ENCODE measurements at places on chromosomes 2 and 18. TPM values are rescaled to one million over a fixed set of nuclear protein-coding genes. Genes with fewer than 3 reads are reported as not detected.

Gene NT5DC4
- total RNA-seq, result not detected

Gene CTDP1
- total RNA-seq, result 15.7 TPM

Gene DES
- total RNA-seq, result 1.4 TPM

Gene CD207
- total RNA-seq, result 1.4 TPM

Gene CFLAR
- 210 TPM for total RNA-seq

Gene DSG4
- not detected for total RNA-seq

Gene SERPINB13
- not detected for total RNA-seq

Gene POU3F3
- not detected for total RNA-seq

Gene CD226
- 3.1 TPM for total RNA-seq

Gene CASP10
- total RNA-seq, result 14.3 TPM

Gene DSC3
- total RNA-seq, result 2.9 TPM

Gene APLF
- 14.4 TPM for total RNA-seq
